ENCODE measurements at places on chromosomes 6 and 20. TPM values are rescaled to one million over a fixed set of nuclear protein-coding genes. Genes with fewer than 3 reads are reported as not detected.

Gene ADGRG6
- total RNA-seq = 10.2 TPM

Gene GNRH2
- 0.14 TPM for total RNA-seq

Gene HDGFL1
- total RNA-seq = not detected

Gene OR2B6
- 0.19 TPM for total RNA-seq

Gene TNFRSF6B
- total RNA-seq = 13.5 TPM
